ENCODE measurements at places on chromosomes 5 and 9.
A peak's percentile ranks its signal among the peaks of the same experiment; 100 is the strongest.

DNA sequence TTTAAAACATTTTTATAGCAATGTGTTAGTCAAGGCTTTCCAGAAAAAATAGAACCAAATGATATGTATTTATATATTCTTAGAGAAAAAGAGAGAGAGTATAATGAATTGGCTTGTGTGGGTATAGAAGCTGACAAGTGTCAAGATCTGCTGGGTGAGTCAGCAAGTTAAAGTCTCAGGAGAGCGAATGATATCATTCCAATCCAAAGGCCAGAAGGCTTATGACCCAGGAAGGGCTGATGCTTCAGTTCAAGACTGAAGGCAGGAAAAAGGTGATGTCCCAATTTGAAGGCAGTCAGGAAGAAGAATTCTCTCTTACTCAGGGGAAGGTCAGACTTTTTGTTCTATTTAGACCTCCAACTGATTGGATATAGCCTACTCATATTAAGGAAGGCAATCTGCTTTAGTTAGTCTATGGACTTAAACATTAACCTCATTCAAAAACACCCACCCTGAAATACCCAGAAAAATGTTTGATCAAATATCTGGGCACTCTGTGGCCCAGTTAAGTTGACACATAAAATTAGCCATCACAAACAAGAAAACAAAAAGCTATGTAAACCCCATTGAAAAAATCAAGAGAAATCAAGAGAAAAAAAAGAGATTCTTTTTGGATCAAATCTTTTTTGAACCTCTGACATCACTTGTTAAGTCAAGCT lies 189.6 kb downstream of the PIK3R1 start:
- no peak for DNase-seq

DNA sequence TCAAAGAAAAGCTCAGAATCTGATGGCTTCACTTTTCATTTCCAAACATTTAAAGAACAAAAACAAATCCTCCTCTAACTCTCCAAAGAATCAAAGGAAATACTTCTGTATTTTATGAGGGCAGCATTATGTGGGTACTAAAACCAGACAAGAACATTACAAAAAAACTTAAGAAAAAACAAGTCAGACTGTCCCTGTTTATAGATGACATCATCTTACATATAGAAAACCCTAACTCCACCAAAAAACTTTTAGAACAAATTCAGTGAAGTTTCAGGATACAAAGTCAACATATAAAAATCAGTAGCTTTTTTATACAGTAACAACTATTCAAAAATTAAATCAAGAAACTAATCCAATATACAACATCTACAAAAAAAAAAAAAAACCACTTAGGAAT lies 136.2 kb downstream of the PJA2 start:
- DNase-seq: no peak

DNA sequence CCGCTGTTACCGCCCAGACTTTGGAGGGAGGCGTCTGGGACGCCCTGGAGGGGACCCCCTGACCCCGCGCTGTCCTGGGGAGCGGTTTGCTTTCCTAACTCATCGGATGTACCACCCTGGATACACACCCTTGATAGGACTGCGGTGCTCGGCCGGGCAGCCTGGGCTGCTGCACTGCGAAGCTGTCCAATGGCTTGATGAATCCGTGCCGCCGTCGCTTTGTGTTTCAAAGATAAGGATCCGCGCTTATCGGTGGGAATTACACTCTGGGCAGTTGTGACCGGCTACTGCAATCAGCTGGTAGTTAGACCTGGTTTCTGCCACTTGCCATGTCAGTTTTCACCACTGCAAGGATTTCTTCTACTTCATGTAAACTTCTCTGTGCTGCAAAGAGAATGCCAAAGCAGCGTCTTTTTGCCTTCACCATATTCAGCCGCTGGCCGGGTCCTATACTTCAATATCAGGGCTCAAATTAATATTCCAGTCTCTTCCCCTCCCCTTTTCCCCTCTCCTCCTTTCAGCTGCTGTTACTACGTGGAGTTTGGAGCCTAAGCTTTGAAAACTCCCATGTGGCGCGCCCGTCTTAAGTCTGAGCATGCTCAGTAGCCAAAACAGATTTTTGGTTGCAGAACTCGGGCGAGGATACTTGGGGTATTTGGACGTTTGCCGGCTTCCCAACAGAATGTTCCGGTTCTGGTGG lies 727 bp downstream of the SMAD5 start:
- peak; percentile 2 for DNase-seq

DNA sequence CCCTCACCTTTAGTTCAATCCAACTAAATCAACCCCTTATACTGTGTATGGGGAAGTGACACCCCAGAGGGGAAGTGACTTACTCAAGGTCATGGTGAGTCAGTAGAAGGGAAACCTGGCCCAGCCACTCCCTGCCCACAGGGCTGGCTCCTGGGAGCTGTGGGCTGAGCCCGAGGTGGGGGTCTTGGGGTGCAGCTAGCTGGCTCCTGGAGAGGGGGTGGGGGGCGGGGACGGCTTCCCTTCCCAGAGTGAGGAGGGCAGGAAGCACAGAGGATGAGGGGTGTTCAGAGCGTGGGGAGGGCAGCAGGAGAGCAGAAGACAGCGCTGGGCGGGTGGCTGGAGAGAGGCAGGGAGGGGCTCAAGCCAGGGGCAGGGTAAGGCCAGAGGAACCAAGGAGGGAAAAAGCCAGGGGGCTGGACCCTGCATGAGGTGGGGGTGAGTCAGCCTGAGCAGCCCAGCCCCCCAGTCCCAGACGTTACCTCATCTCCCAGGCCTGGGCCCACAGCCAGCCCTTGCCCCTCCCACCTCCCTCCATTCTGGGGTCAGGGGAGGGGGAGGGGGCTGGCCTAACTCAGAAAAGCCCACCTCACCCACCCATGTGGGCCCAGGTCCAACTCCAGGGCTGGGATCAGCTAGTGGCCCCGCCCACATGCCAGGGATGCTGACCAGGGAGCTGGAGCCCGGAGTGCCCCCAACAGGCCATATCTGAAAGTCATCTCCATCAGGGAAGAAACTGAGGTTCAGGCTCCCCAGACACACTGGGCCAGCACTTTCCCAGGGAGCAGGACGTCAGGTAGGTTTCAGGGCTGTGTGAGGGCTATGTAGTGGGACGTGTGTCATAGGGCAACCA lies 2.8 kb downstream of the PDLIM7 start:
- DNase-seq: no peak

Data from stimulated activated CD4-positive, alpha-beta T cell treated with anti-CD3 and anti-CD28 coated beads, Interleukin-12 subunit alpha, Interleukin-12 subunit beta, amount 100 ng/mL, for 24 hours (primary cell).